Epithelial cell of proximal tubule (primary cell): ENCODE measurements at places on chromosomes 4 and X. TPM values are rescaled to one million over a fixed set of nuclear protein-coding genes. Genes with fewer than 3 reads are reported as not detected.

DNA sequence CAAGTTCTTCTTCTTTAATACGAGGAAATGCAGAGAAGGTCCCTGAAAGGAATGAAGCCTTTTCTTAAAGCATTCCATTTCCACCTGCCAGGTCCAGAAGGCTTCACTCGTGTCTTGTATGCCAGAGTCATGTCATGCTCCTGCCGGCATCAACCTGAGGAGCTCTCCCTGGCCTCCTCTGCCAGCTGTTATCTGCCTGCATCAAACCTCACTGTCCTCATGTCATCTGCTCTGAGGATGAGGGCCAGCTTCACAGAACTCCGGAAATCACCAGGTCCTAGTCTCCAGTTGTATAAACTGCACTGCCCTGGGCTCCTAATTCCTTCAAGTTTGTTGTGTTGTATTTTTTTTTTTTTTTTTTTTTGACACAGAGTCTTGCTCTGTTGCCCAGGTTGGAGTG, 20.0 kb upstream of the S100G start:
- DNase-seq: no peak

- DNase-seq: no peak
These were observed 103.7 kb upstream of the RAPGEF2 start for GRCh38 chr4:158999166-158999682.

DNA sequence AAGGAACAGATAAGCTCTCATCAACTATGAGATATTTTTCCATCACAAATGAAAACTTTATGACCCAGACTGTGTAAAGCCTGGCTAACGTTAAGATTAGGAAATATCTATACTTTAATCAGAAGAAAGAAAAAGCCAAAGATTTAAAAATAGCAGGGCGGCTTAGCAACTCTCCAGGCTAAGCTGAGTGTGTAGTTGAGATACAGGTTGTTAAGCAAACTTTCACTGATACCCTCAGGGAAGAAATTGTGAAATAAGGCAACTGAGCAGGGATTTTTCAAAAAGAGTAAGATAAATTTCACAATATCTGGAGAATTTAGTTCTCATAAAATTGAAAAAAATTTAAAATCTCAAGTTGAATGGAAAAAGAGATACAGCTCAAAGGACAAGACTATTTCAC, 382.0 kb downstream of the RAPGEF2 start:
- DNase-seq: no peak

The CASK gene
- 22.9 and 58.8 TPM in 2 replicates for total RNA-seq

GRCh38 chr4:118911238-118911703, 22.6 kb downstream of the SYNPO2 start:
- DNase-seq: no peak

DNA sequence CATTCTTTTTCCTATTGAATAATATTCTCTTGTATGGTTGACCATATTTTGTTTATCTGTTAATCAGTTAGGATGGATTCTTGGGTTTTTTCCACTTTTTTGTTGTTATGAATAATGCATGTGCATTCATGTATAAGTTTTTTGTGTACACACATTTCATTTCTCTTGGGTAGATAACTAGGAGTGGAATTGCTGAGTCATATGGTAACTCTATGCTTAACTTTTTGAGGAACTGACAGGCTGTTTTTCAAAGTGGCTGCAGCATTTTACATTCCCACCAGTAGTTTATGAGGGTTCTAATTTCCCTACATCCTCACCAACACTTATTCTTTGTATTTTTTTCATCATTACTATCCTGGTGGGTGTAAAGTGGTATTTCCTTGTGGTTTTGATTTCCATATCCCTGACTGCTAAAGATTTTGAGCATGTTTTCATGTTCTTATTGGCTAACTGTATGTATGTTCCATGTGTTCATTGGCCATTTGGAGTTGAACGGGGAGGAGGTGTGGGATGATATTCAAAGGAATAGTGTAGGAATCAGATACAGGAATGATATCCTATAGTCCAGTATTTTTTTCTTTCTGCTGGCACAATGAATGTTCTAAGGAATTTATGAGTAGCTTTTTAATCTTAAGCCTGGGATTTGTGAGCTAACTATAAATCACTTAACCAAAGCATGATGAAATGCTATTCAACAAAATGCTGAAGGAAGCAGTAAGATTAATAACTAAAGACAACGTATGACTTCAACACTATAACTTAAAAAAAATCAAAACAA, 114.3 kb downstream of the AMELX start:
- DNase-seq: no peak

GRCh38 chrX:24293412-24293811, 20.5 kb downstream of the SUPT20HL2 start:
- no peak for DNase-seq

- DNase-seq: no peak
These were observed 606.2 kb downstream of the KLHL13 start for GRCh38 chrX:117510453-117510852.

The MTMR8 gene
- total RNA-seq: 0.12 and 2.4 TPM in 2 replicates
